ENCODE measurements at places on chromosomes 2 and 18. TPM values are rescaled to one million over a fixed set of nuclear protein-coding genes. Genes with fewer than 3 reads are reported as not detected.

DNA sequence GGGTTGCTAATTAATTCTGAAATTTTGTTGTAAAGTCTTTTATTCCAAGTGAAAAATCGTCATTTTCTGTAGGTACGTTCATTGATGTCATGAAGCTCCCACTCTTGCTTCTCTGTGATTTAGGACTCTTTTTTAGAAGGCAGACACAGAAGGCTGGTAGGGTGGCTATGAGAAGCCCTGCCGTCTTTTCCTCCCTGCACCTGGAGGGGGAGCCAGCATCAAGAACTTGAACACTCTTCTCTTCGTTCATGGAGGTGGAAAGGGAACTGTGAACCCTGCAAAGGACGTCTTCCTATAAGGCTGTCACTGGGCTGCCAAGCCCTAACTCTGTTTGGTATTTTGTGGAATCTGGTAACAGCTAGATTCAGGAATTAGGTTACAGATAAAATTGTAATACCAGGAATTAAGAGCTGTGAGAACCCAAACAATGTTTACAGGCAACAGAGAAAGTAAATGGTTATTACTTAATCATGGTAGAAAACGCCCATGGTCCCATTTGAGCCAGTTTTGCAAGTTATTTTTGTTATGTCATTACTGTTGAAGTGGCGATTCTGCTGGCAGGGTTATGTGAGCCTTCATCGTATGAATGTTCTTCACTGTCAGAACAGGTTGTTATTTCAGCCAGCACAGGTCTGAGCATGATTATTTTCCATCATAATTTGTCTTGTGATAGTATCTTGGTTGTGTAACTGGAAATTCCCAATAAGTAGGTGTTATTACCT is 112.2 kb downstream of the OSBPL6 start:
- DNase-seq, result peak; percentile 68

Gene CYB5A
- total RNA-seq, result 55.0 TPM

Gene RESP18
- not detected for total RNA-seq

Gene TRIM43
- not detected for total RNA-seq

- no peak for DNase-seq
These were observed 4.9 kb downstream of the TANC1 start for GRCh38 chr2:158973116-158973956.

GRCh38 chr2:236974752-236975151 is 110.9 kb upstream of the COPS8 start:
- DNase-seq, result no peak

GRCh38 chr18:48004577-48004976 is 74.1 kb upstream of the SMAD2 start:
- no peak for DNase-seq

- peak; percentile 95 for DNase-seq
These were observed 2.4 kb upstream of the DTNA start for GRCh38 chr18:34707670-34708069.

DNA sequence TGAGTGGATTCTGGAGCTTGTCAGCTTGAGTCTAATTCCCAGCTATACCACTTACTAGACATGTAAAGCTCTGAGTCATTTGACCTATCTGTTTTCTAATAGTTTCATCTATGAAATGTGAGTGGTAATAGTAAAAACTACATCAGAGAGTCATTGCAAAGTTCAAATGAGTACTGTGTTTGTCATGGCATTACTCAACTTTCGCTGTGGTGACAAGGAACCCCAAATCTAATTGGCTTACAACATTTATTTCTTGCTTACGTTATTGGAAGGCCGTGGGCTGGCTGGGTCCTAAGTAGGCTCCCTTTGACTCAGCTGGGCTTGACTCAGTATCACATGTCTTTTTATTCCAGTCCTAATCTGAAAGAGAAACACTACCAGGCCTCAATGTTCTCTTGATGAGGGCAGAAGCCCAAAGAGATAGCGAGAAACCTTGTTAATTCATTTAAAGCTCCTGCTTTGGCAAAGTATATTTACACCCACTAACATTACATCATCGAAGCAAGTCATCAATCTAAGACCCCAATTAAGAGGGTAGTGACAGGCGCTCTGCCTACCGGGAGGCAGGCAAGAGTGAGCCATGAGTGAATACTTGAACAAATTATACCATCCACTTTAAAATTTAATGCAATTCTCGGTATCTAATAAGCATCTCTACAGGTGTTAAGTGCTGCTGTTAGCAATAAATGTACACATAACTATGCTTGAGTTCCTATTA is 431.8 kb upstream of the SPHKAP start:
- DNase-seq, result peak; percentile 97

Gene IL36A
- not detected for total RNA-seq

DNA sequence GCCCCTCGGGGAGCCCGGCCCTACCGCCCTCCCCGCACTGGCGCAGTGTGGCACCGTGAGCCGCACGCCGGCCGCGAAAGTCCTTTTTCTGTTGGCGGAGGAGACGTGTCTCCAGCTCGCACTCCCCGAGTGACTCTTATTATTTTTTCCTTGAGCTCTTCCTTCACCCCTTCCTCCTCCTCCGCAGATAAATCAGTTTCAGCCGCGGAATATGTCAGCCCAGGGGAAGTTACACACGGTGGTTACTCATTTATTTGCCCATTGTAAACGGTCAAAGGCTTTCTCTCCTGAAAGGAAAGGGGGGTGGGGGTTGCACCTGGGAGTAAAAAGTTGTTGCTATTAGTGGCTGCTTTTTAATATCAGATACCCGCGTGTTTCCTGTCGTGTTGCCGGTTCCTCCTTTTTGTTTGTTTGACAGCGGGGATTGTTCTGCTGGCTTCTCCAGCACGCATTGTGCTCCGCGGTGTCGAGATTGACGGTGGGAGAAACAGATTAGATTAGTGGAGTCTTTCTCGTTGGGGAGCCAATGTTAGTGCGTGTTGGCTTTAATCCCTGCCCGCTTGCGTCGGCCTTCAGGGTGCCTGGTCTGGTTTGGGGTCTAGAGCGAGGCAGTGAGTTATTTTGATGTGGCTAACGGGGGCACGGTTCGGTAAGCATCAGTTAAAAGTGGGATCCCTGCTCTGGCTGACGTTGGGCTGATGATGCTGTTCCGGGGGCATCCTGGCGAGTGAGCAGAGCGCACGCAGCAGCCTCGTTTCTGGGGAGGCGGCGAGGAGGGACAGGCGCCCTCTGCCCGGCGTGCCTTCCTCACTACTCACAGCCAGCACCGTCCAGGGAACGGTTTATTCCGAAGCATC is 1.6 kb downstream of the CRIM1 start:
- peak; percentile 91 for DNase-seq

- DNase-seq, result peak; percentile 86
These were observed 81.9 kb upstream of the COL5A2 start for GRCh38 chr2:189261431-189261841.

- no peak for DNase-seq
These were observed 241.5 kb downstream of the SATB2 start for GRCh38 chr2:199216253-199216652.

DNA sequence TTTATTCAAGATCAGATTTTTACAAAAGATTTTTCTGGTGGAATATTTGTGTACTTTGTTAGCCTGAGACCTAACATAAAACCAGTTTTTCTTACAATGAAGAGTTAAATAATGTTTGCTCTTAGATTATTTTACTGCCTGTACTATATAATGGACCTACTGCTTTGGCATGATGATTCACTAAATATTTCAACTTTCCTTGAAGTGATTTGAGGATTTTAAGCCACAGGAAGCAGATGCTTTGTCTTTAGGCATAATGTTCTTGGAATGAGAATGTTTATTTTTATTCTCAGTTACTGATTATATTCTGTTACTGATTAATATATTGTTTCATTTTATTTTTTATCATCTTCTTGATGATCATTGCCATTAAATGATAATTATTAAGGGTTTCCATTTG is 175.3 kb upstream of the LRP1B start:
- DNase-seq, result no peak

DNA sequence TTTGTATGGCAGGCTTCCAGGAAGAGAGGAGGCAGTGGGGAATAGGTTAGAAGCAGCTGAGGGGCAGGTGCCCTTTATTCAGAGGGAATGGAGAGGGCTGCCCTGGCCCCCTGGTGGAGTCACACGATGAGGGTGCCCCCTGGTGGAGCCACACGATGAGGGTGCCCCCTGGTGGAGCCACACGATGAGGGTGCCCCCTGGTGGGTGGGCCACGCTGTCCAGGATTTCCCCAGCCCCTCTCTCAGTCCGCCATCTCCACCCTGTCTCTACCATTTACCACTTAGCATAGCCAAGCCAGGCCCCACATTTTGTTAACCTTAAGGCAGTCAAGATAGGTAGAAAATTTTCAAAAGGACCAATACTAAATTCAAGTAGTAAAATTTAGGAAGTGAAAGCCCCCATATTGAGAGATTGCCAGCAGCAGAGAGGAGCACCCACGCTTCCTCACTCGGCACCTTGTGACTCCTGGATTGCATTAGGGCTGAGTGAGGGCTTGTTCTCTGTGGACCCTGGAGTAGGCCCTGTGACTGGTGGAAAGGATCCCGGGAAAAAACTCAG is 10.4 kb upstream of the FAM228A start:
- DNase-seq, result peak; percentile 23

Gene NT5C1B
- total RNA-seq, result not detected

Gene GALNT5
- total RNA-seq, result 114 TPM

DNA sequence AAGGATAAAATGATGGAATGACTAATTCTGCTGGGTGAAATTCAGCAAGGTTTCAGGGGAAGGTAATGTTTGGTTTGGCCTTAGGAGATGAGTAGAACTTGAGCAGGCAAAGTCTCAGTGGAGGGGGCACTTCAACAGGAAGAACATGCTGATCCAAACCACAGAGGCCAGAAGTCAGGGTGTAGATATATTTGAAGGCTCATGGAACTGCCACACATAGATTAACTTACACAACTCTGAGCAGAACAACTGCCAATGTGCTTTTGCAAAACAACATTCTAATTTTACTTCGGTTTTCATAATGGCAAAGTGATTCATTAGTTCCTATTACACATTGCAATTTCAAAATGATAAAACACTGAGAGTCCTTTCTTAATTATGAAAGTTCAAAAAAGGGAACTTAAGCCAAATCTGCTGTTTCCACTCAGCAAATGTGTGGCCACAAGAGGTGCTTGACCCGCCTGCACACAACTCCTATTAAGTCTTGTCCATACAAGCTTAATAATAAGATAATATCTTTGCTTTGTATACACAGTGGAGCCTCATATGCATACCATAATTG is 284.8 kb downstream of the MREG start:
- peak; percentile 93 for DNase-seq

DNA sequence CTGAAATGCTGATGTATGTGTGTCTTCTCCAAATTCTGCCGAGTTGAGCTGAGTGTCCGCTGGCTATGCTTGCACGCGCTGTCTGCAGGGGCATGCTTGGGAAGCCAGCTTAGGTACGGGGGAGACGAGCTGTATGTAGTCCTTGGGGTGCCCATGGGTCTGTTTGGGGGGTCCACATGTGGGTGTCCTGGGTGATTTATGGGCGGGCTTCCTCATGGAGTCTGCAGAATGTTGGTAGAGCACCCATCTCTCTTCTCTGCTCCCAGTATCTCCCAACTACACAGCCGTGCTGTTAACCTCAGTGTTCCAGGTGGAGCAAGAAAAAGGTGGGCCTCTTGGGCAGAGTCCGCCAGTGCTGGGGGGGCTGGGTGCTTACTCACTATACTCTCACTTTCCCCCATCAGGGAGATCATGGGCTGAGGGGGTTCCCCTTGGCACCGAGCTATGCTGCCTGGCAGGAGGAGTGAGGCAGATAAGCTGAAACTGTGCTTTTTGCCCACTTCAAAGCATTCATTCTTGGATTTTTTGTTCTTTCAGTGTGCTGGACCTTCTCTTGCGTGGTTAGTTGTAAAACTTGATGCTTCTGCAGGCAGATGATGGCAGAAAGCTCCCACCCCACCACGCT is 128.2 kb upstream of the ALKAL2 start:
- DNase-seq, result no peak

DNA sequence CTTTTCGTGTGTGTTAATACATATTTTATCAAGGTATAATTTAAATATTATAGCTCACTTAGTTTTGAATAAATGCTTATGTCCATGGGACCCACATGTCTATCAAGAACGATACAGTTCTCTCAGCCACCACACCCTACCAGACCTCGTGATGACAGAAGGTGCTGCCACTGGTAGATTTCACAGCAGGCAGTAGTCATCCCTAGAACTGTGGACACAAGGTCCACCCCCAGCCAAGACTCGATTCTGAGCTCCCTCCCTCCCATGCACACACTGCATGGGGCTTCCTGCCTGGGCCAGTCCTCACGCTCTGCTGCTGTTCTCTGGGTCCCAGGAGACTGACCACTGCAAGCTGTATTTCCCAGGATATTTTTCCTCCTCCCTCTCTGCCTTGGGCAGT is 26.5 kb upstream of the CREB1 start:
- peak; percentile 64 for DNase-seq

DNA sequence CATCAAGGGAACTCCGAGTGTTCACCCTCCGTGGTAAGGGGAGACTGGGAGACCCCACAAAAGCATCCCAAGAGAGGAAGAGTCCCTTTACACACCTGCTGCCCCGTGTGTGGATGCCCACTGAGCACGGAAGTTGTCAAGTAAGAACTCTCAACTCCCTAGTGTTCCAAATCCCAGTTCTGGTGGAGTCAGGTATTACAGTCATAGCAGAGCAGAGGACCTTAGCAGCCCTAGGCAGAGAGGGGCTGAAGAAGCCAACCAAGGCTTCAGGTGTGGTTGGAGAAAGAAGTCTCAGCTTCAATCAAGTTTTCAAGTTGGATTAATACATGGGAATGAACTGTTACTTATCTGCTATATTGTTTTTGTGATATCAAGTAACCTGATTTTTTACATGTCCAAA is 512.5 kb downstream of the RNF144A start:
- peak; percentile 22 for DNase-seq

DNA sequence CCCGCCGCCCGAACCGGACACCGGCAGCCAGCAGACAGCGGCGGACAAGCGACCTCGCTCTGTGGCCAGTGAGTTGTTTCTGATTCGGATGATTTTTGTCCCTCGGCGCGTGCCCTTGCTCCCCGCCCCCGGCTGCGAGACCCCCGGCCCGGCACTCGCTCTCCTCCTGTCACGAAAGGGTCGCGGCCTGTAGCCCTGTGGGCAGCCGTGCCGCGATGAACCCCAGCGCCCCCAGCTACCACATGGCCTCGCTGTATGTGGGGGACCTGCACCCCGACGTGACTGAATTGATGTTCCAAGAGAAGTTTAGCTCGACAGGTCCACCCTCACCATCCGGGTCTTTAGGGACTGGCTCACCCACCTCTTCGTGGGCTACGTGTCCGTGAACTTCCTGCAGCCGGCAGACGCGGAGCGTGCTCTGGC is 1257.5 kb upstream of the ACVR2A start:
- no peak for DNase-seq

GRCh38 chr2:842151-842803 is 108.4 kb upstream of the SNTG2 start:
- no peak for DNase-seq

- DNase-seq, result no peak
These were observed 105.4 kb upstream of the CNGA3 start for GRCh38 chr2:98240786-98241398.

Gene BAZ2B
- total RNA-seq, result 20.5 TPM

- peak; percentile 68 for DNase-seq
These were observed 30.2 kb downstream of the GRHL1 start for GRCh38 chr2:9981655-9982054.

Gene GPR45
- total RNA-seq, result not detected

DNA sequence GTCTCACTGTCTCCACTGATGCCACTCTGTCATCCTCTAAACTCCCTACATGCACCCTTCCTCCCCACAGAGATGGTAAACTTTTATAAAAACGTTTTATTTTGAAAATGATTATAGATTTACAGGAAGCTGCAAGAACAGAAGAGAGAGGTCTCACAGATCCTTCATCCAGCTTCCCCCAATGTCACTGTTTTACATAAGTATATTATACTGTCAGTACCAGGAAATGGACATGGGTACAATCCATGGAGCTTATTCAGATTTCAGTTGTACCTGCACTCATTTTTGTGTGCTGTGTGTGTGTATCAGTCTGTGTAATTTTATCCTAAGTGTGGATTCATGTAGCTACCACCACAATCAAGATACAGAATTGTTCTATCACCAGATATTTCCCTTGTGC is 46.7 kb upstream of the FOXI3 start:
- no peak for DNase-seq
